ENCODE measurements at places on chromosomes 16 and 17.

GRCh38 chr16:57413301-57413730 lies 8.7 kb downstream of the CCL17 start:
- no peak for DNase-seq

DNA sequence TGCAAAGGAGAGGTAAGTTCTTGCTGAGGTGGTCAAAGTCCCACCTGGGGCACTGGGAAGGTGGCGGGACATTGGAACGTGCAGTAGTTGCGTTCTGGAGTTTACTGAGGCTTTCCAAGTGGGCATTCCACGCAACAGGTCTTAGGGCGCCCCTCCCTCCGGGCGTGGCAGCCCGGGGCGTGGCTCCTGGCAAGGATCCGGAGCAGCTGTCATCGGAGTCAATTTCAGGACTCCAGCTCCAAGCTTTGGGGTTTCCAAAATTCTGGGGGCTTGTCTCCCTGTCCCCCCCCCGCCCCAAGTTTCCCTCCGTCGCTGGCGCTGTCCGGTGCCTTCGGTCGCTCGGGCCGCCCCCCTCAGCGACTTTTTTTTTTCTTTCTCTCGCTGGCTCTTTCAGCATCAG lies 43.1 kb upstream of the AMZ2 start:
- DNase-seq, result no peak

DNA sequence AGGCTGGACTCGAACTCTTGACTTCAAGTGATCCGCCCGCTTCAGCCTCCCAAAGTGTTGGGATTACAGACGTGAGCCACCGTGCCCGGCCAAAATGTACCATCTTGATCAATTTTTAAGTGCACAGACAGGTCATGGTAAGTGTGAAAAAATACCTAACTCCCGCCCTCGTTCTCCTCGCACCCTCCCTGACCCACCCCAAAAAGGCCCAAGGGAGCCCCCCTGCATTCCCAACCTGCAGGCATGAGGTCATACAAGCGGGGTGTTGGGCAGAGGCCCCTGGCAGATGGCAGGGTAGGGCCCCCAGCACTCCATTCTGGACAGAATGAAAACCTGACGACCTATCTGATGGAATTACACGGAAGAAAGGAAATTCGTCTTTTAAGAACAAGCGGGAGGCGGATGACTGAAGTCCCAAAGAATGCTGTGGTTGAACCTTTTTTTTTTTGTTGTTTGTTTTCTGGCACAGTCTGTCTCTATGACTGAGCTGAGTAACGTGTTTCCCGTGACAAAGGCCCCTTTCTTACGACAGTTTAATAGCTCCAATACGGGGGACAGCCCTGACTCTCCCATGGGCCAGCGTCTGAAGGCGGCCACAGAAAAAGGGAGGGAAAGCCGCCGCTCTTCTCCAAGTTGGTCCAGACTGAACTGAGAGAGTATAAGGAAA lies 376.4 kb downstream of the SLC39A11 start:
- no peak for DNase-seq

GRCh38 chr17:30000001-30000754 lies 58.7 kb downstream of the EFCAB5 start:
- DNase-seq, result no peak

DNA sequence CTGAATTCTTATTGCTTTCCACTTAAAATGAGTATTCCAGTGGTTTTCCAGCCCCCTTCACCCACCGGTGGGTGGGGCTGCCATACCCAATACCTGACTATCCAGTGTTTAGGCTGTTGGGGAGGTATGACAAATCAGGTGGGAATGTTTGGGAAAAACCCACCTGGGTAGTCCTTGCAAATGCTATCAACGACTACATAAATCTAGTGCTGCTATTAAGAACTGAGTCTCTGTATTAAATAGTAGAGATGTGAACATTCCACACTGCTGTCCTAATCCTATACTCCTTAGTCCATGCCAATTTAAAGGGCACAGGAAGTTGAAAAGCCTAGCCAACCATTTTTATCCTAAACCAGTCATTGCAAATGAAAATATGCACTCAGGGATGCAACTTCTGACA lies 126.6 kb downstream of the AXIN2 start:
- no peak for DNase-seq

DNA sequence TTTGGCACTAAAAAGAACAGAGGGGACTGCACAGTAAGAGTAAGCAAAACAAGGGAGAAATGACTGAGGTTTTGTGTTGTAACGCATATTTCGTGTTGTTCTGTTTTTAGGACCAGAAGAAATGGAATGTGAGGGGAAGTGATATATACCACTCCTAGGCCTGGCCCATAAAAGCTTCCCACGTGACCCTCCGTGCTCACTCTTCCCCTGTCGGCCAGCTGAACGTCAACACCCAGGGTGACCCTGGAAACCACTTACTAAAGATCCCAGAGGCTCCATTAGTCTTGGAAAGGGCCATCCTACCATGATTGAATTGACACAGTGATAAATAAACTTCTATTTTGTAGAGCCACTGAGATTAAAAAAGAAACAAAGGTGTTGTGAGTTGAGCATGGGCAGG lies 79.8 kb downstream of the HELZ start:
- no peak for DNase-seq

- DNase-seq, result no peak
These were observed 117.3 kb upstream of the CACNG5 start for GRCh38 chr17:66717641-66718058.

DNA sequence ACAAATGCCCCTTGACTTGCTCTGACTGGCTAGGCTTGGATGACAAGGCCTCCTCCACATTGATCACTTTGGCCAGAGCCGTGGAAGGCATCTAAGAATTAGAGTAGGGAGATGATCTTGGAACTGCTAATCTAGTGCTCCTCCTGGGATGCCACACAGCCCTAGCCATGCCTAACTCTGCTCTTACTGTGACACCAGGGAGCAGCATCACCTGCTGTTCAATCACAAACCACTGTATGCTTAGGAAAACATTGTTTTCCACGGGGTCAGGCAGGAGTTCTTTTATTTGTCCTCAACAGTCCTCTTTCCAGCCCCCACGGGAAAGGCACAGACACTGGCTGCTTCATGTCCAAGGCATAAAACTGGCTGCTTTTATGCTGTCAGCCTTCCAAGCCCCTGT lies 46.3 kb downstream of the C16orf78 start:
- no peak for DNase-seq
